ENCODE measurements at places on chromosomes 6 and 20. TPM values are rescaled to one million over a fixed set of nuclear protein-coding genes. Genes with fewer than 3 reads are reported as not detected.

DNA sequence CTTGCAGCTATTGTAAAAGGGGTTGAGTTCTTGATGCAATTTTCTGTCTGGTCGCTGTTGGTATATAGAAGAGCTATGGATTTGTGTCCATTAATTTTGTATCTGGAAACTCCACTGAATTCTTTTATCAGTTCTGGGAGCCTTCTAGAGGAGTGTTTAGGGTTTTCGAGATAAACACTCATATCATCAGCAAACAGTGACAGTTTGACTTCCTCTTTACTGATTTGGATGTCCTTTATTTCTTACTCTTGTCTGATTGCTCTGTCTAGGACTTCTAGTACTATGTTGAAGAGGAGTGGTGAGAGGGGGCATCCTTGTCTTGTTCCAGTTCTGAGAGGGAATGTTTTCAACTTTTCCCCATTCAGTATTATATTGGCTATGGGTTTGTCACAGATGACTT is 120.8 kb upstream of the SSTR4 start:
- no peaks in the 10 kb centered on the region for H3K27me3 ChIP-seq
- H3K27ac ChIP-seq, result no peak overlapping the region
- no peak for DNase-seq
- H3K4me1 ChIP-seq, result no peaks in the 10 kb centered on the region
- no peak overlapping the region for H3K4me3 ChIP-seq
- H3K36me3 ChIP-seq, result no peaks in the 10 kb centered on the region

Gene SLC35A1
- polyA plus RNA-seq, result 18.6 TPM

DNA sequence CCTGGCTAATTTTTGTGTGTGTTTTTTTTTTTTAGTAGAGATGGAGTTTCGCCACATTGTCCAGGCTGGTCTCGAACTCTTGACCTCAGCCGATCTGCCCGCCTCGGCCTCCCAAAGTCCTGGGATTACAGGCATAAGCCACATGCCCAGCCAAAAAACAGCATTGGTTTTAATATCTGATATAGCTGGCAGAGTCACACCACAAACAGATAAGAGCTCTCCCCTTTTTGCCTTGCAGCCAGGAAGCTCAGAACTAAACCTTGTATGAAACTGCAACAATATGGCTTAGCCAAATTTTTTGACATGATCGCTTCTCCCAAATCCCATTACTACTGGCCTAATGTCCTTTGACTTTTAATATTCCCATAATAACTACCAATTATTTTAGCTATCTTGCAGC is 4.9 kb downstream of the ACOT8 start:
- no peaks in the 10 kb centered on the region for H3K27me3 ChIP-seq
- H3K4me1 ChIP-seq, result peaks cover 22% of the 10 kb centered on the region
- no peak for DNase-seq
- no peak overlapping the region for H3K27ac ChIP-seq
- peaks cover 3% of the 10 kb centered on the region for H3K36me3 ChIP-seq

GRCh38 chr6:56497691-56498090 is 145.0 kb downstream of the DST start:
- H3K27ac ChIP-seq, result no peak overlapping the region
- no peak for DNase-seq
- H3K4me3 ChIP-seq, result no peak overlapping the region

All from small intestine (tissue), 16 donors.